AG04449 (cell line): ENCODE measurements at places on chromosomes 2 and 18.

DNA sequence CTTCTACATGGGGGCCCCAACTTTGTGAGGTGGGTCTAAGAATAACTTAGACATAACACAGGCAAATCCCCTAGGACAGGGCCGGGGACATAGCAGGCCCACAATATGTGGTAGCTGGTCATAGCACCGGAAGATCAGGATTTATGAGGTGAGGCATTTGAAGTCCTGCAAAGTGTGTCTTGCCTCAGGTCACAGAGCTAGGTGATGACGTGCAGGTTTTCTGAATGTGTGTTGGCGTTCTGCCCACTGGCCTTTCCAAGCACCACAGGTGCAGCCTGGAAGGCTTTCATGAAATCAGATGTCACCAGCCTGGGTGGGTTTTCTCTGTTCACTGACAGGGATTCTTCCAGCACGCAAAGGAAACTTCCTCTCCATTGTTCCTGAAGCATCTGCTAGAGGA is 119.1 kb downstream of the LRATD1 start:
- no peak for DNase-seq

DNA sequence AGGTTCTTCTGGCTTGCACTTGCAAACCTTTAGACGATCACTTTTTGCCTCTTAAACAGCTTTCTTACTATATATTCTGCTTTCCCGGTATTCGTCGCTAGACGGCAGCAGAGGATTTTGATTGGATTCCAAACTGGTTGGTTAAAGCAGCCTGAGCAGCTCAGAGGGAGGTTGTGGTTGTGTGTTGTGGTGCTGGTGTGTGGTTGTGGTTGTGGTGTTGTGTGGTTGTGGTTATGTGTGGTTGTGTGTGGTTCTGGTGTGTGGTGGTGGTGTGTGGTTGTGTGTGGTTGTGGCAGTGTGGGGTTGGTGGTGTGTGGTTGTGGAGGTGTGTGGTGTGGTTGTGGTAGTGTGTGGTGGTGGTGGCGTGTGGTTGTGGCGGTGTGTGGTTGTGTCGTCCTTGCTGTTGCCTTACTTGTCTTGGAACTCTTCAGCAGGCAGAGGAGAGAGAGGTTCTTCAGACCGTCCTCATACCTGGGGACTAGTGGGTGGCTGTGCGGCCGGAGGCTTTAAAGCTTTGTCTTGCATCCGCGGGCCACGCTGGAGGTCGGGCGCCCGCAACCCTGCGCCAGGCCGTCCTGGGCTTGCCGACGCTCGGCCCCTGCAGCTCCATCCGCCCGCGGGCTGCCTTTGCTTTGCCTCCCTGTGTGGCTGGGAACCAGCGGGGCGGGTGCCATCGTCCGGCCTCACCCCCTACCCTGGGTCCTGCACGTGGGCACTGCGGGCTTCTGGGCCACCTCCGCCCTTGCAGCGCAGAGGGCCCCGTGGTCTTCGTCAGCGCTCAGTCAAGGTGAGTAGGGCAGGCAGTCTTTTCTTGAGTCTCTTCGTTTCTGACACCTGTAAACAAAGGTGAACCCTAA is 190.8 kb downstream of the ARHGAP28 start:
- peak; percentile 24 for DNase-seq

DNA sequence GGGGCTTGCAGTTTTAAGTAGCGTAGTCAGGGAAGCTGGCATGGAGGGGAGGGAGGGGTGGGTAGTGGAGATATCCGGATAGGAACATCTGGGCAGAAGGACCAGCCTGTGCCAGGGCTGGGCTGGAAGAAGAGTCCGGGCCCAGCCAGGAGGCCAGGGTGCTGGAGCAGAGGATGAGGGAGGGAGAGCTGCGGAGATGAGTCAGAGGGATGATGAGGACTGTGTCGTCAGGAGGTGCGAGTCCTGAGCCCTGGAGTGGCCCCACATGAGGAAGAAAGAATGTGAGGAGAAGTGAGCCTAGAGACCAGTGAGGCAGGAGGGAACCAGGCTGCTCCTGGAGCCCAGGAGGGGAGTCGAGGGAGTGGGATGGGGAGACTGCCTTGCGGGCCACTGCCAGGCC is 82.4 kb downstream of the CTIF start:
- peak; percentile 61 for DNase-seq

GRCh38 chr2:21096458-21096857 is 27.3 kb upstream of the TDRD15 start:
- DNase-seq: no peak

DNA sequence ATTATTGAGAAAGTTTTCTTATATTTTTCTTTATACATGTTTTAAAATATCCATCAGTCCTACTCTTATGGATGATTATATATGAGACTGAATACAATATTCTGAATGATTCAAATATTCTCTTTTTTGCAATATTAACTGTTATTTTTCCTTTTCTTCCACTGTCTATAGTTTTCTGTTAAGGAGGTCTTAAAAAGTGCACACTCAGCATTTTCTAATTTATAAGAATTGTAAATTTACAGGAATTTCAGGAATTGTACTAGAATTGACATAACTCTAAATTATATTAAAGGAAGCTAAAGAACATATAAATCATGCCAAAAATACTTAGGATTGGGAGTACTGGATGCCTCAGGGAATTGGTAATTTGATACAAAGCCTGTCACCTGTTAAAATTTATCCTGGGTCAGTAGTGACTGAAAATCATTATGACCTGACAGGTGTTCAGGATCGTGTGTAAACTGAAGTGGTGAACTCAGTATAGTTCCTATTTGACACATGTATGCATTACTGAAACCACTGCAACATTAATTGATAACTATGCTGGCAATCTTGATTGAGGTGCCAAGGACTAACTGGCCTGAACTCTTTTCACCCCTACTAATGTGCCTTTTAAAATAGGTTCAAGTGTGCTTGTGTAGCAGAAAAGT is 30.4 kb downstream of the MSTN start:
- DNase-seq: no peak

- DNase-seq: no peak
Measured at GRCh38 chr18:12651651-12652050, 6.3 kb downstream of the SPIRE1 start.

GRCh38 chr2:172437419-172438341 is 10.3 kb downstream of the ITGA6 start:
- no peak for DNase-seq

- no peak for DNase-seq
Measured at GRCh38 chr2:196206804-196207203, 35.4 kb upstream of the STK17B start.

GRCh38 chr2:168165397-168165796 is 82.0 kb downstream of the STK39 start:
- no peak for DNase-seq

GRCh38 chr2:32925283-32925815 is 21.4 kb upstream of the LTBP1 start:
- DNase-seq: no peak

- DNase-seq: peak; percentile 19
Measured at GRCh38 chr2:188819792-188820191, 154.4 kb upstream of the COL3A1 start.

DNA sequence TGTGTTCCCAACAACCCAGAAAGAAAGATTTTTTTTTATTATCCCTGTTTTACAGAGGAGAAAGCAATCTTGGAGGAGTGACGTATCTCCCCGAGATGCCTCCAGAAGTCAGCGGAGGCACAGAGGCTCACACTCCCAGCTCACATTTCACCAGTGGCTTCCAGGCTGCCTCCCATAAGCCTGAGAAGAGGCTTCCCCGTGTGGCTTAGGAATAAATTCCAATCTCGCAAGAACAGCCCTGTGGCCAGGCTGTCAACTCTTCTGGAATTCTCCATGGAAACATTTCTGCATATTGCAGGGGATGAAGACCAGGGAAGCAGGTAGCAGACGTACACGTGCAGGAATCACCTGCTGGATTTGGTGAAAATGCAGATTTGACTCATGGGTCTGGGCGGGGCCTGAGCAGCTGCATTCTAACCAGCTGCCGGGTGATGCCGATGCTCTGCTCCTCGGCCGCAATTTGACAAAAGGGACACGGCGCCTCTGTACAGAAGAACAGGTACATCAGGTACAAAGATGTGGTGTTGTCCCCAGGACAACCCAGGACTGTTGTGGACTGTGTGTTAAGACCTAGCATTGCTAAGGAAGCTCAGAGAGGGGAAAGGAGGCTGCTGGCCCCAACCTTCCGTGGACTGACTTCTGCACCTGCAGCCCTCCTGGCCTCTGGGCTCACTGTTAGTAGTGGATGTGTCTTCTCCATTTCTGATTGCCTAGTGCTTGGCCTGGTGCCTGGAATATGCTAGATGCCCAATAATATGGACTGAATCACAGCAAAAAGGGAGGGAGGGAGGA is 114.2 kb upstream of the ID2 start:
- DNase-seq: peak; percentile 12

DNA sequence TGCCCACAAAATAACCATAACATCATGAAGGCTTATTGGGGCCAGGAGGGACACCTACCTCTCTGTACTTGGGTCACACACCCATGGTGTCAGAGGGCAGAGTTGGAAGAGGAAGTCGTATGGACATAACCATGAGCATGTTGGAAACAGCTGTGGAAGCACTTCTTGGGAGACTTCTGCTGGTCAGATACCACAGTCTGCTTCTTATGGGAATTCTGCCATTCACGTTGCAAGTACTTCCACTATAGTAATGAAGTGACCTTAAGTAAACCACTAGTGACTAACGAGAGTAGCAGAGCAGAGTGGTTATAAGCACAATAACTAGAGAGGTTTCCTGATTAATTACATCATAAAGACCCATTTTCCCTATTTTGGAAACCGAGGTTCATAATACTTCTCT is 61.1 kb upstream of the TFPI start:
- peak; percentile 4 for DNase-seq

DNA sequence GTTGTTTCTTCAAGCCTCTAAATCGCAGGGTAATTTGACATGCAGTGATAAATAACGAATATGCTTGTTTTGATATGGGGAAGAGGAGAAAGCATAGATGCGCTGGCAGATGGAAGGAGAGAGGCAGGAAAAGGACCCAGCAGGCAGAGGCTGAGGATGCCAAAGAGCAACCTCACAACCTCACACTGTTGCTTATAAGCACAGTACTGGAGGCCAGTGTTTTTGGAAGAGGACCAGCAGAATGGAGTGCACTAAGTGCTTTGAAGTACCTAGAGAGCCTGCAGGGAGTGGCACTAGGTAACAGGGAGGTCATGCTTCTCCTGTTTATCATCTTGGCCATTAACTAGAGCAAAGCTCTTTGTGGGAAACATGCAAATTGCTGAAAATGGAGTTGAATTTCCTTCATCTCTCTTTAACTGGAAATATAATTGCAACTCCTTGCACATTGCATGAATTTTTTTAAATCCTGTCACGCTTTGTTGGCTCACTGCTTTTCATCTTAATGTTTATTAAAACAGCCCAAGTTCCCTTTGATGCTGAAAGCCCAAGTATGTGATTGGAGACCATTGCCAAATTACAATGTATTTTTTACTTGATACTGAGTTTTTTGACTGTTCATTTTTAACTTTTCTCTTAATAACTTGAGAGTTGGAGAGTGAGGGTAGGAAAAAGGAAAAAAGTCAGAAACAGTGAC is 236.4 kb downstream of the LRRTM1 start:
- no peak for DNase-seq

GRCh38 chr2:28394331-28394877 is 1.7 kb downstream of the FOSL2 start:
- DNase-seq: no peak

- DNase-seq: no peak
Measured at GRCh38 chr2:147049957-147050356, 794.9 kb upstream of the ACVR2A start.

- no peak for DNase-seq
Measured at GRCh38 chr2:221203125-221203524, 369.0 kb downstream of the EPHA4 start.

- no peak for DNase-seq
Measured at GRCh38 chr2:1769703-1770422, 25.5 kb upstream of the PXDN start.

DNA sequence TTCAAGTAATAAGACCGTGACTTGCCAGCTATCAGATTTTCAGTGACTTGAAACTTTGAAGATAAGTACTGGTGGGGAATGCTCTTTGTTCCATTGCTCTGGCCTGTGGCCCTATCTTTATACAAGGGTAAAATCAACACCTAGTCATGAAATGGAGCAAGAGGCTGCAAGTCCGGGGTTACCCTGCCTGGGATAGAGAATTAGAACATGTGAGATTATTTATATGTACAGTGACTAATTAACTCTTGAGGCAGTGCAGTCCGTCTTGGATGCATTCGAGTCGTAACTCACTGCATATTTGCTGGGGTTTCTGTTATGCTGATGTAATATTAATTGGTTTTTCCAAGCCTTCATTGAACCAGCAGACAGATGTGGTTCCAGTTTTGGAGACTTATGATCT is 105.8 kb upstream of the LYPD6 start:
- DNase-seq: no peak

DNA sequence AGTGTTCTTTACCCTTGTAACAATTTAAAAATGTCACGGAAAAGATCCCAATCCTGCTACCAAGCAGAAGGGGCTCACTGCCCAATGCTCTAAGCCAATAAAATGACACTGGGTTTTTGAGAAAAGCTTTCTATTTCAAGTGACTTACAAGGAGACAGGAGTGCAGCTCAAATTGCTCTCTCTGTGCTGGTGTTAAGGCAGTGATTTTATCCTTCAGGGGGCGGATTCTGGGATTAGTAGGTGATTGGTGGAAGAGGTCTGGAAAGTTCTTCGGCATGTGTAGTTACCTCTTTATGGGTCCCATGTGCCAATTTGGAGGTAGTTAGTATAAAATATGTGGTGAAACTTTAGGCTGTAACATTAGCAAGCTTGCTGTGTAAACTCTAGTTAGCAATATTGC is 27.4 kb upstream of the MCM6 start:
- DNase-seq: no peak

GRCh38 chr2:176418768-176419167 is 149.5 kb downstream of the MTX2 start:
- no peak for DNase-seq

DNA sequence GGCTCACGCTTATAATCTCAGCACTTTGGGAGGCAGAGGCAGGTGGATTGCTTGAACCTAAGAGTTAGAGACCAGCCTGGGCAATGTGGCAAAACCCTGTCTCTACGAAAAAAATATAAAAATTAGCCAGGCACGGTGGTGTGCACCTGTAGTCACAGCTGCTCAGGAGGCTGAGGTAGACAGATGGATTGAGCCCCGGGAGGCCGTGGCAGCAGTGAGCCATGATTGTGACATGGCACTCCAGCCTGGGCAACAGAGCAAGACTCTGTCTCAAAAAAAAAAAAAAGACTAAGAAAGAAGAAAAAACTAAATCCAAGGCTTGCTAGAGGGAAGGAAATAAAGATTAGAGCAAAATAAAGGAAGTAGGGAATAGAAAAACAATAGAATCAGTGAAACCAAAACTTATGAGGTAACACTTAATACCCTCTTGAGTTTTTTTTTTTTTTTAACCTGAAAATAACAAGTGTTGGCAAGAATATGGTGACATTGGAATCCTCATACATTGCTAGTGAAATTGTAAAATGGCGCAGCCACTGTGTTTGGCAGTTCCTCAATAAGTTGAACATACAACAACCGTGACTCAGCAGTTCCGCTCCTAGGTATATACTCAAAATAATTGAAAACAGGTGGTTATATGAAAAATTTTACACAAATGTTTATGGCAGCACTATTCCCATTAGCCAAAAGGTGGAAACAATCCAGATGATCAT is 85.2 kb downstream of the EML4 start:
- DNase-seq: no peak
